ENCODE measurements at places on chromosomes 1 and 21.

- DNase-seq = peak; percentile 79
Measured at GRCh38 chr1:206082831-206083695, 30.1 kb downstream of the RHEX start.

DNA sequence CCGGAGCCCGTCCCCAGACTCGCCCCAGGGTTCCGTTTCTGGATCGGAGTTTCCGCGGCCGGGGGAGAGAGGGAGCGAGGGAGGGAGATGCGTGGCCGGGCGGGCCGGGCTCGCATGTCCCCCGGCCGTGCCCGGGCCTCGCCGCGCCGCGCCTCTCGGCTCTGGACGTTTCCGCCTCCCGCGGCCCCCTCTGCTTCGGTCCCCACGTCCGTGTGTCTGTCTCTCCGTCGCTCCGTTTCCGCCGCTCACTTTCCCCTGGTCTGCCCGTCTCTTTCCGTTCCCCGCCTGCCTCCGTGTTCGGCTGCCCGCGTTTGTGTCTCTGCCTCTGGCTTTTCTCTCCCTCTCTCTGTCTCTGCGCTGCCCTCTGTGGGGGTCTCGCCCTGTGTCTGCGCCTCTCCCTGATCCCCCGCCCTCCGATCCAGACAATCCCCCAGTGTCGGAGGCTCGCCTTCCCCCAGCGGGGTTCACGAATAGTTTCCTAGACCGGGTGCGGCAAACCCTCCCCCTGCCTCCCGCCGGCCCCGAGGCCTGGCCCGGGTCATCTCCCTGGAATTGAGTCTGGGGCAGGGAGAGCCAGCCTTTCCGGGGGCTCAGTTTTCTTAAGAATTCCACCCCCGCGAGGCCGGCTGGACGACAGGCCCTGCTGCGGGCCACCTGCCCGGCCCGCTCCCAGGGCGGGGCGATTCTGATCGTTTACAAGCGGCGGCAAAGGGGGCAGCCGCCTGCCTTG is 735 bp downstream of the NBL1 start:
- DNase-seq = no peak

- peak; percentile 39 for DNase-seq
Measured at GRCh38 chr1:18452550-18452949, 28.2 kb upstream of the KLHDC7A start.

DNA sequence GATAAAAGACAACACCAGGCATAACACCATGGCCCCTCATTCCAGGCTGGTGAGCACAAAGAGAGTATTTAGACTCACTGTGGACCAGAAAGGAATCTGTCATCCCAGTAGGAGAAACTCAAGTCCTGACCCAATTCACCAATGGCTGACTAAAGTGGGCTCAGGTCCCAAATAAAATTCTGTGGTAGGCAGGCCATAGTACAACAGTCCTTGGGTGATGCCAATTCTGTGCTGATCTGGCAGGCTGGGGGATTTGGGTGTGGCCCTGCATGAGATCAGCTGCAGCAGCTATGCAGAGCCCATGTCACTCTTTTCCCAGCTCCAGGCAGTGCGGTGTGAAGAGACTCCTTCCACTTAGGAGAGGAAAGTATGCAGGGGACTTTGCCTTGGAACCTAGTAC is 245.1 kb downstream of the LBR start:
- no peak for DNase-seq

DNA sequence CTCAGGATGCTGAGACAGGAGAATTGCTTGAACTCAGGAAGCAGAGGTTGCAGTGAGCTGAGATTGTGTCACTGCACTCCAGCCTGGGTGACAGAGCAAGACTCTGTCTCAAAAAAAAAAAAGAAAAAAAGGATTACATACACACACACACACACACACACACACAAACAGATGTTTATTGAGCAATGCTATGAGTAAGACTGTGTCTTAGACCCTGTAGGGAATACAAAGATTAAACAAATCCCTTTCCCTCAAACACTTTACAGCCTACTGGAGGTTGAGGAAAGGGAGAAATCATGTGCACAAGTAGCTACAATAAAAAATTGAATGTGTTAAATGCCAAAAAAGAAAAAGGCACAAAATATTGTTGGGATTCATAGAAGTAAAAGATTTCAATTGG is 58.1 kb downstream of the RPAP2 start:
- DNase-seq = no peak

DNA sequence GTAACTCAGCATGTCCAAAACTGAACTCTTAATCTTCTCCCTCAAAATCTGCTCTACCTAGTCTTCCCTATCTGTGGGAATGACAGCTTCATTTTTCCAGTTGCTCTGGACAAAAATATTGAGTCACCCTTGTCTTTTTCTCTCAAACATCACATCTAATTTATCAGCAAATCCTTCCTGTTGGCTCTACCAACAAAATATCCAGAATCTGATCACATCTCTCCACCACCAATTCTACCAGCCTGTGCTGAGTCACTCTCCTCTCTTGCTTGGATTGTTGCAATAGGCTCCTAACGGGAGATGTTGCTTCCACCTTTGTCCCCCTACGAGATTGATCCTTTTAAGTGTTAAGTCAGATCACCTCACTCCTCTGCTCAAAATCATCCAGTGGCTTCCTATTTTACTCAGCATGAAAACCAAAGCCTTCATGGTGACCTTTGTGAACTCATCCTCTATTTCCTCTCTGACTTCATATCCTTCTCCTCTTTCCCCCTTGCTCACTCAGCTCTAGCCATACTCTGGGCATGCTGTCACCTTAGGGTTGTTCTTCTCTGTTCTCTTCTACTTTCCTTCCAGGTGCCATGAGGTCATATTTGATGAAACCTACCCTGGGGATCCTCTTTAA is 21.5 kb upstream of the SMYD2 start:
- peak; percentile 2 for DNase-seq

DNA sequence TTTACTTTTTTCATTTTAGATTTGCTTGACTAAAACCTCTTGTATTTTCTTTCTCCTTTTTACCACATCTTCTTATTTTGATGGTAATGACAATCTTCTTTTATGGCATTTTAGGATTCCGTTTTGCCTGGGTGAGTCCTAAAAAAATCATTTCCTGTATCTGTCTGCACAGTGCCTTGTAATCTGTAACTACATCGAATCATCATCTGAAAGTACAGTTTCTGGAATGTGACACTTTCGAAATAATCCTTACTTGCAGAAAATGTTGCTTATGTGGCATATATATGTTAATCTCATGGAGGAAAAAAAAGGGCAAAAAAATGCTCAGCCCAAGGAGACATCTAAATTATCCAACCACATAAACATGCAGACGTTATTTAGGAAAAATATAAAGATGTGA is 29.0 kb downstream of the GREM2 start:
- DNase-seq = no peak
